ENCODE measurements at places on chromosomes 2 and 18.

DNA sequence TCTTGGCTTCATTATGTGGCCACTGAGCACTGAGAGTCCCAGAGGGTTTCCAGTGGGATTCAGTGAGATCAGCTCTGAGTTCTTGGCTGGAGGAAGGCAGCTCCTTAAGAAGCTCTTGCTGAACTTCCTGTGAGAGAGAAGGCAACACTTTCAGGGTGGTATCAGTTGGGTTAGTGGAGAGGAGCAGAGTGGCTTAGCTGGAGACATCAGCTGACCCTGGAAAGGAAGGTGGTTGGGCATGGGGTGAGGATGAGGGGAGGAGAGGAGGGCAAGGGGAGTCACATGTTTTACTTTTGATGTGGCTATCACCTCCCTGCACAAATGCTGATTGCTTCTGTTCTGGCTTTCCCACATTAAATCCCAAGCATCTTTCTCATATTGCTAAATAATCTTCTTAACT, 95.1 kb downstream of the ACOXL start:
- no peak for DNase-seq

GRCh38 chr2:153479573-153479972, 1.0 kb upstream of the RPRM start:
- DNase-seq, result no peak

GRCh38 chr18:46336278-46337111, 232.3 kb downstream of the HAUS1 start:
- no peak for DNase-seq

DNA sequence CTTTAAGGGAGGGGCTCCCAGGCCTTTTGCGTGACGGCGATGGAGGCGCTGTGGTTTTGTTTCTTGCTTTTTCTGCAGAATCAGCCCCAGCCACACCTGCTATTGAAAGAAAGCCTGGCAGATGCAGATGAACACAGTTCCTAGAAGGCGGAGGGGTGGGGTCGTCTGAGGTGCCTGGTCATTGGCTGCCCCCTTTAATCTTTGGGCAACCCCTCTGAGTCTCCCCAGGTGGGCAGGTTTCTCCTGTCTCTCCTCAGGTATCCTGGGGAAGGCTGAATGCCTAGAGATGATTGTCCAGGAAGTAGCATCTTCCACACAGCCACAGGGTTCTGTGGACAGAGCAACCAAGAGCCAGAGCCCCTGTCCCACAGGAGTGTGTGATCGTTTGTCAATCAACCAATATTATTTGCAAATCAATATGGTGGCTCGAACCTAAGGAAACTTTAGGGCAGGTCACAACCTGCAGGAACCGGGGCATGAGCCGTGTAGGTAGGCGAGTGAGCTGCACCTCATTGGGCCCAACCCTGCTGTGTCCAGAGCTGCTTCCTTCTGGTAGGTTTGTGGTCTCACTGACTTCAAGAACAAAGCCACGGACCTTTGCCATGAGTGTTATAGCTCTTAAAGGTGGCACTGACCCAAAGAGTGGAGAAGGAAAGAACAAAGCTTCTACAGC, 104.3 kb downstream of the NDUFA10 start:
- no peak for DNase-seq

DNA sequence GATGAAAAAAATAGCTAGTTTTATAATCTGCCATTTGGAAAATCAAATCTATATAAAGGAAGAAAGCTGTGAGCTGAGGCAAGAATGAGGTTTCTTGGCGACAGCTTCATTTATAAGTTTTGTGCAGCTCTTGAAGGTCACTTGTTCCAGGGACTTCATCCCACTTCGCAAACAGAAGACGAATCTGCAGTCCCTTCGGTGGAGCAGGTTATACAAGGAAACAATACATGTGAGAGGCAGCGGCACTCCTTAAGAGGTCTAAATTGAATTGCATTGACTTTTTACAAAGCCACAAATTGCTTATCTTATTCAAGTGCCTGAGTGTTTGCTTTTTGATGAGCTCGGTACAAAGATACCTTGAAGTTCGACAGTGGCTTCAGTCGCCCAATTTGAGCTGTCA, 72.2 kb downstream of the C1QL2 start:
- no peak for DNase-seq

DNA sequence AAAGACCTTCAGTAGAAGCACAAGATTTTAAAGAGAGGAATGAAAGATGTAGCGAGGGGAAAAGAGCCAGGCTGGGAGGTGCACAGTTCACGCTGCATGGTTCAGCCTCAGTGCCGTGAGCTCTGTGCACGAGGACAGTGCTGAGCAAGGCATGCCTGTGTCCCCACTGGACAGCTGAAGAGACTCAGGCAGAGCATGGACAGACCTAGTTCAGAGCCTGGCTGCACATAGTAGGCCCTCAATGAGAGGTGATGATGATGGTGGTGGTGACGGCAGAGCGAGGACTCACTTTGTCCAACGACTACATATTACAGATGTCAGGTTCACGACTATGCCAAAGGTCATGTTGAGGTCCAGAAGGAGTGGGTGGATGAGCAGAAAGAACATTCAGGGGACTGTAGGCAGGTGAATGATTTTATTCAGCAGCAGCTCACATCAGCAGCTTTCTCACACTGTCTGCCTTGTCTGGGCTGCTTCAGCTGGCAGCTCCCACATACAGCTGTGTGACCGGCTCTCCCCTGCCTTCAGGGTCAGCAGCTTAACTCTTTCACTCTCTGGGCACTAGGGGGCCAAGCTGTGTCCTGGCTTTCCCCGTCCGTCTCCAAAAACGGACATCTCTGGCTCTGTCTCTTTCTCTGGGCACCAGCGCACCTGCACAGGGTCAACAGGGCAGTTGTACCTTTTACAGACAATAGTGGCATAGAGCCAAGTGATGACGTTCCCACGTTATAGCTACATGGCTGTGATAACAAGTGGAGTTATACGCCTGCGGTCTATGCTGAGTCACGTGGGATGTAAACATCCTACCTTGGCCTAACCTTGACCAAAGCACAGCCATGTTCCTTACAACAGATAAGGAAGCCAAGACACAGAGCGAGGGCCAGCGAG, 128.8 kb upstream of the MSH6 start:
- no peak for DNase-seq

DNA sequence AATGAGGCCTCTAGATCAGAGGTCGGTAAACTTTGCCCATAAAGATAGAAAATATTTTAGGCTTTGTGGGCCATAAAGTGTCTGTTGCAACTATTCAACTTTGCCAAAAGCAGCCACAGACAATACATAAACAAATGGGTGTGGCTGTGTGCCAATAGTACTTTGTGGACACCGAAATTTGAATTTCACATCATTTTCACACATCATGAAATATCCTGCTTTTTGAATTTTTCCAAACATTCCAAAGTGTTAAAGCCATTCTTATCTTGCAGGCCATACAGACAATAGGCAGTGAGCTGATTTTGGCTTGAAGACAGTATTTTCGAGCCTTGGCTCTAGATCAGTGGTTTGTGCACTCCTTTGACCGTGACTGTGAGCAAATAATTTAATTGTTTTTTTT, 51.1 kb upstream of the EPC2 start:
- no peak for DNase-seq

GRCh38 chr2:39059366-39059952, 61.4 kb downstream of the SOS1 start:
- no peak for DNase-seq

DNA sequence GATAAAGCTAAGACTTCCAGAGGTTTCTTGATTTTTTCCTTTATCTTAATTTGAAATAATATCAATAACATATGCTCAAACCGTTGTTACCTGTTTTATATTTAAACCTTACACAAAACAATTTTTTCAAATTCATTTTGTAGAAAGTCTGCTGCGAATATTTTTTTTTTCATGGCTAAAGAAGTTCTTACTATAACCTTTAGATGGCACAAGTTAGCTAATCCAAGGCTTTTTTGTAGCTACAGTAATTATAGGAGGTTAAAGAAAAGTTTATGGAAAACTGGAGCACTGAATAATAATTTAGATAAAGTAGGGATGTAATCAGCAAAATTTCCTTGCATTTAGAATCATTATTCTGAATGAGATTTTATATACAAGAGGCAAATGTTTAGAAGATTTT, 78.0 kb upstream of the PNPT1 start:
- no peak for DNase-seq

GRCh38 chr2:3162442-3163077, 215.1 kb downstream of the EIPR1 start:
- DNase-seq, result no peak

DNA sequence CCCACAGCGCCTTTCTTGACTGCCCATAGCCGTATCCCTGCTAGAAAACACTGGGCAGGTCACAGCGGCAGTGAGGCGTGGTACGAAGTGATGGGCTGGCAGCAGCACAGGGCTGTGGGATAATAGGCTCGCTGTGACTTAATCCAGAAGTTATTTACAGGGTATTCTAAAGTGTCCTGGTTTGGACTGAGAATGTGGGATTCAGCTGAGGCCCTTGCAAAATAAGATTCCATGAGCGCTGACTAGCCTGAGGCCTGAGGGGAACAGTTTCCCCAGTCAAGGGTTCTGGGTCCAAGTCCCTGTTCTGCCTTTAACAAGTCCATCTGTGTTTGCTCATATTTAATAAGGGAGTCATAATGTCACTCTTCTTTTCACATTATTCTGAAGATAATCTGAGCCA, 34.6 kb downstream of the SETBP1 start:
- no peak for DNase-seq

DNA sequence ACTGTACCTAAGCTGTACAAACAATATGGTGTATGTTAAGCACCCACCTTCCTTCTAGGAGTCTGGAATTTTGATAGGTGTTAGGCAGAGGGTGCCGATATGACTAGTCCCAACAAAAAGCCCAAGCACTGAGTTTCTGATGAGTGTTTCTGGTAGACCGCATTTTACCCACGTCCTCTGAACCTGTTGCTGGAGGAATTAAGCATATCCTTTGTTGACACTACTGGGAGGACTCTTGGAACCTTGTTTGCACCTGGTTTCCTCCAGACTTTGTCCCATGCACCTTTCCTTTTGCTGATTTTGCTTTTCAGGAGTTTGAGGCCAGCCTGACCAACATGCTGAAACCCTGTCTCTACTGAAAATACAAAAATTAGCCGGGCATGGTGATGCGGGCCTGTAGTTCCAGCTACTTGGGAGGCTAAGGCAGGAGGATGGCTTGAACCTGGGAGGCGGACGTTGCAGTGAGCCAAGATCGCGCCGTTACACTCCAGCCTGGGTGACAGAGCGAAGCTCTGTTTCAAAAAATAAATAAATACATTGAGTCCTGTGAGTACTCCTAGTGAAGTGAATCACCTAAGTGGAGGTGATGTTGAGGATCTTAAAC, 11.4 kb upstream of the SPAST start:
- no peak for DNase-seq

DNA sequence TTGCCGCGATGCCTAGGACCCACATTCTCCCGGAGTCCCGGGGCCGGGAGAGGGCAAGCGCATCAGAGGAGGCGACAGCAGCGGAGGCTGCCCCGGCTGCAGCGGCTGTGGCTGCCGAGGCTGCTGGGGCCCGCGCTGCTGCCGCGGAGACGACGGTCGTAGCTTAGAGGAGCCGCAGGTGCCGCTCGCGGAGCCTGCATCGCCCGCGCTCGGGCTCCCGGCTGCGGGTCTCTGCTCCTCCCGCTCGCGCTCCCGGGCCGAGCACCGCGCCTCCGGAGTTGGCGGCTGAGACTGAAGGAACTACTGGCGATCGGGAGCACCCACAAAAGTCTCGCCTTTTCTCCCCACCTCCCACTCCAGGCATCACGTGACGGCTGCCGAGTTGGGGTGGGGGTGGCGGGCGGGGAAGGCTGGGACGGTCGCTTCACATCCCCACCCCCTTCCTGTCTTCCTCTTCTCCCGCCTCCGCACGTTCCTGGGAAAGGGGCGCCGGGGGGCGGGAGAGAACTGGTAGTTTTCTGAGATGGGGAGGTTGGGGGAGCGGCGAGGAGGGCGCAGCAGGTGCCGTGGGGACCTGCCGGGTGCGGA, at the start of gene LYPD1:
Gene LYPD1 (minus strand): TSS at position 298 of the 588 bp plus-strand sequence. CDS start 273 bp downstream, at position 25.
- no peak for DNase-seq

GRCh38 chr2:8281950-8282857, 399.7 kb upstream of the ID2 start:
- no peak for DNase-seq

- DNase-seq, result no peak
Measured at GRCh38 chr2:16553226-16553625, 112.4 kb downstream of the CYRIA start.

DNA sequence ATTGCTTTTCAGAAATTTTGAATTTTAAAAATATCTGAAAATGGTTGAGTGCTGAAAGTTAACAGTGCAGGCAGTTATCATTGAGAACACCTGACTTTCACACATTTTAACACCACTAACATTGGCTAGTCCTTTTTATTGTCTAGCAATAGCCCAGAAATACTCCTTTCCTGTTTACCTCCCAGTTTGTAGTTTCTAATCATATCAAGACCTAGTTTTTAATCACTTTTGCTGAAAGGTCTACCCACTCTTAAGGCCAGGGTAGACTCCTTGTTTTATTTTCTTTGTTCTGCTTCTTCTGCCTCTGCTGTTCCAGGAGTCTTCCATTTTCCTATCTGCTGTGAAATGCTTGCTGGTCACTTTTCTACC, 72.1 kb downstream of the UBE2E3 start:
- no peak for DNase-seq

GRCh38 chr2:174858745-174859144, 94.5 kb upstream of the CHRNA1 start:
- DNase-seq, result no peak

GRCh38 chr2:26460613-26461031, 17.3 kb downstream of the OTOF start:
- DNase-seq, result no peak

DNA sequence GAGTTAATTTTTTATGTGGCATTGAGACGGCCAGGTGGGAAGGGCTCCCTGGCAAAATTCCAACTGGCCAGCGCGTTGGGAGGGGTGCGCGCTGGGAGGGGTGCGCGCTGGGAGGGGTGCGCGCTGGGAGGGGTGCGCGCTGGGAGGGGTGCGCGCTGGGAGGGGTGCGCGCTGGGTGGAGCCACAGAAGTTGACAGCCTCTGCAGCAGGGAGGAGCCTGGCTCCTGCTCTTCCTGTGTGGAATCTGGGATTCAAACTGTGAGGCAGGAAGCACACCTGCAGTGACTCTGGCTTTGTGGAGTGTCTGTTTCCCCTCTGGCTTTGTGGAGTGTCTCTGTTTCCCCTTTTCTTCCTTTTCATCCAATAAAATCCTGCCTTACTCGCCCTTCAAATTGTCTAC, 147.9 kb upstream of the CBLN2 start:
- DNase-seq, result no peak

DNA sequence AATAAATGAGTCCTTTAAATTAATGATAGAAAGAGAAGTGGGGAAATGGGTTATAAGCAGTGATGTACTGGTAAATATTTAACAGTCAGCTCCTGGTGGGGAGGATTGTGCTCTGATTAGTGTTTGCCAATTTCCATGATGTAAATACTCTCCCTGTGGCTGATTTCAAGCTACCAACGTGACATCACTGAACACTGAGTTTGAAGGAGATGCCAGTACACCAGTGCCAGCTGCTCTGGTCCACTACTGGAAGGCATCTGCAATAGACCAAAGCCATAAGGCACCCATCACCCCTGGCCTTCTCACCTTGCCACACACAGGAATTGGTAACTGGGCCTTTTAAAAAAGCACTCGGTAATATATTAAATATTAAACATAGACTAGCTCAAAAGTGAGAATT, 77.7 kb downstream of the TGOLN2 start:
- no peak for DNase-seq

Measured in activated T-cell treated with anti-CD3 and anti-CD28 coated beads for 24 hours (primary cell).